ENCODE measurements at places on chromosomes 5 and 9.

DNA sequence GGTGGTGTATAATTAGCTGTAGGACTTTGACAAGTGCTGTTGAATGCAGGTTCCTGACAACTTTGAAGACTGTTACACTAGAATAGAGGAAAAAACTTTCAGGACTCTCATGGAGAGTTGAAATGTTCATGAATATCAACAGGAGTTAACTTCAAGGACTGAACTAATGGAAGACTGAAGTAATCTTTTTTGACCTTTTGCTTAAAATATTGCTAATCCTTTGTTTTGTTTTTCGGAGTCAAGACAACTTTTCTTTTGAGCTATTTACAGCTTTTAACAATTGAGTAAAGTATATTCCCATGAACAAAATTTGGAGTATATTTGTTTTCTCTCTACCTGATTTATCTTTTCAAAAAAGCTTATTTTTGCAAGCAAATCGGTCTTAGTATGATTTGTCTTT, 34.1 kb upstream of the MTMR12 start:
- no peak for DNase-seq

GRCh38 chr5:161095953-161096352, 243.9 kb upstream of the ATP10B start:
- no peak for DNase-seq

GRCh38 chr9:115913696-115914095, 239.9 kb upstream of the PAPPA start:
- no peak for DNase-seq

DNA sequence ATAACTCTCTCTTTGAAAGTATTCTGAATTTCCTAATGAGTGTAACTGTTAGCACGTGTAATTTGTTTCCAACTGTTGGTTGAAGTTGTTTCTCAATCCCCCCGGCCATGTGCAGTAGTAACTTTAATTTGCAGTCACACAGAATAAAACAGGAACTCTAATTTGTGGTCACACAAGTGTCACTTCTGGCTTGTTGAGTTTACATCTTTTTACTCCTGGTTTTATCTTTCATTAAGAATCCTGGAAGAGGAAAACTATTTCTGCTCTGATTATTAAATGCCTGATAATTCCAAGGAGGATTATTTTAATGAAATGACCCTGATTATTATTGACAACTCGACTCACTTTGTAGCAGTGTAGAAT, 1.2 kb downstream of the SCAMP1 start:
- DNase-seq: no peak

- no peak for DNase-seq
These were observed 240.3 kb downstream of the CACNA1B start for GRCh38 chr9:138117836-138118235.

DNA sequence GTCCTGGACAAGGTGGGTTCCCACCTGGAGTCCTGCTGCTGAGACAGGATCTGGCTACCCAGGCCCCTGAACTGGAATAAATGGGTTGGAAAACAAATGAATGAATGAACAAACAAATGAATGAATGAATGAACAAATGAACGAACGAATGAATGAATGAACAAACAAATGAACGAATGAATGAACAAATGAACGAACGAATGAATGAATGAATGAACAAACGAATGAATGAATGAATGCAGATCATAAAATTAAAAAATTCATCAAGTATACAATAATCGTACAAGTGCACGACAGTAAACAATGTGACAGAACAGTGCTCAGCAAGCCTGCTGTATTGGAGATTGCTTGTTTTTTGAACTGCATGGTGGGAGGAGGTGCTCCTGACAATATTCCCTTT, 2097.1 kb downstream of the MAT2B start:
- no peak for DNase-seq

GRCh38 chr5:124071039-124071438, 559.1 kb downstream of the CSNK1G3 start:
- no peak for DNase-seq

GRCh38 chr9:114921171-114921570, 9.2 kb downstream of the TNFSF8 start:
- no peak for DNase-seq

DNA sequence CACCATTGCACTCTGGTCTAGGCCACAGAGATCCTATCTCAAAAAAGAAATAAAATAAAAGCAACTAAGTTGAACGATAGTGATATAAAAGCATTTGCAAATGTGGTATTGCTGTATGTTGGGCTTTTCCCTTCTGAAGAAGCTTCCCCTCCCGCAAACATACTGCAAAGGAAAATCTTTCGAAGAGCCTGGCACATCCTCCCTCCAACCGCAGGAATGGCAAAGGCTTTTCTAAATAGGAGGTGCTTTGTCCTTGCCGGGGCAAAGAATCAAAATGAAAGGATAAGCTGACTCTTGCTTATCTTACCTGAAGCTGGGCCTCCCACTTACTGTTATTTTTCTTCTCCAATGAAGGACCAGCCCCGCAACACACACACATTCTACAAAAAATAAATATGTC, 45.8 kb downstream of the SERINC5 start:
- no peak for DNase-seq

GRCh38 chr9:70061776-70062175, 18.1 kb downstream of the MAMDC2 start:
- DNase-seq: no peak

- no peak for DNase-seq
These were observed 757 bp downstream of the SAPCD2 start for GRCh38 chr9:137069508-137070091.

All from esophagus squamous epithelium (tissue), 5 donors.